ENCODE measurements at places on chromosomes 1 and 21.

DNA sequence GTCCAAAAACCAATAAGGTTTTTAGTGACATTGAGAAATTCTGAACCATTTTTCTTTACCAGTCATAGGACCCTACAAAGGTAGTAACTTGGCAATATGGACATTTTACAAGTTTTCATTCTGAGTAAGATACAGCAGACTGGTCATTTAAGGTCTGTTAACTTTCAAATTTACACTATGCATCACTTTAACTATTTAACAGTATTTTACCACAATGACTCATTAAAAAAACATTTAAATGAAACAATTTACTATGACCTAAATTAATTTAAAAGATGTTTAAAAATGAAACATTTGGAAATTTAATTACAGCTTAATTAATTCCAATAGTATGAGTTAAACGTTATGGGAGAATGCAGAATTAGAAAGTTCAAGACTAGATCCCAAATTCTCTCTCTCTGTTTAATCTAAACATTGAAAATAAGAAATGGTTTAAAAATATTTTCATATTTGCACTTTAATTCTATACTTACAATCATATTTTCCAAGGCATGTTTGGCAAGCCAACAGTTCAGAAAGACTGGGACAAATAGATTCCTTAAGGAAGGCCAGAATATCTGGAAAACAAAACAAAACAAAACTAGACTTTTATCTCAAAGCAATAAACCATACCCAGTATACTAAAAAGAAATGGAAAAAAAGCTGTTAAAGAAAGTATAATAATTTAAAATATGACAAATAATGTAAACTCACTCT, 140.9 kb downstream of the KCNT2 start:
- no peak for DNase-seq

- no peak for DNase-seq
These were observed 30.5 kb upstream of the FASLG start for GRCh38 chr1:172628401-172628800.

DNA sequence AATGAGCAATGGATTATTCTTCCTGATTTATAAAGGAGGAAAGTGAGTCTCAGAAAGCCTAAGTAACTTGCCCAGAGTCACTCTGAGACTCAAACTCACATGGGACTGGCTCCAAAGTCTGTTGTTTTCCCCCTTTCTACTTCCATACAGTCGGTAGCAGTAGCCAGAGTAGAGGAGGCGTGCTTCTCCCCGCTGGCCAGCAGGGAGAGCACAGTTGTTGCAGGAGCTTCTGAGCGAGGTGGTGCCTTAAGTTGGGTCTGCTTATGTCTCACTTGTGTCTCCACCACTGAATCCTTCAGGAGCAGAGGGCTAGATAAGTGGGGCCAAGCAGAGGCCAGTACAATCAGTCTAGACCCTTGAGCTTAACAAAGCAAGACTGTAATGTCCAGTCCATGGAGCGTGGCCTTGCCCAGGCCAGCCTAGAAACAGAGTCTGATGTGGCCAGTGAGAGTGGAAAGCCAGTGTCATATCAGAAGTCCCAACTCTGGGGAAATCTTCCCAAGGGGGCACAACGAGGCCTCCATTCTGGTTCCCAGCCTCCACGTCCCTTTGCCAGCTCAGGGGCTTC, 181.9 kb downstream of the ZSCAN20 start:
- no peak for DNase-seq

DNA sequence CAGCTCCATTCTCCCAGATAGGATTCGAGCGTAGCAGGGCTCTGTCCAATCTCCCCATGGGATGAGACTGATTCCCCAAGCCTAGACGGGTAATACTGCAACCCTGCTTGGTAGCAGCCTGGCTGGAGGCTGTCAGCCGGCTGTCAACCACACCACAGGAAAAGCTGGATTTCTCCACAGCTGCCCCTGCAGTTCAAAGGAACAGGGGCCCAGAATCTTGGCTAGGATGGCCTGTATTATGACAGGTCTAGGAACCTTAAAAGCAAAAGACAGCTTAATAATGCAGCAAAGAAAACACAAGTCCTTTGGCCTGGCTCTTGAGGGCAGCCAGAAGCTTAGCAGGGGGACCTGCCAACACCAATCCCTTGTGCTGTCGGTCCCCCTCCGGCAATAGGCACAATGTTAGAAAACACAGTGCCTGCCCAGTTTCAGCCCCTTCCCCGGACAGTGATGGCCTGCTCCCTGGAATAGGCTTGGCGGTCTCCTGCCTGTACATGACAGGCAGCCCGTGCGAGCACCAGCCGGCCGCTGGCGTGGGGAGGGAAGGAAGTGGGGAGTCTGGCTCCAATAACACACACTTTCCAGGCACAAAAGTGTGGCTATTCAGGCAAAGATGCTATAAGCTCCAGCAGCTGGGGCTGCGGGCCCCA, 90.5 kb downstream of the TRABD2B start:
- no peak for DNase-seq

DNA sequence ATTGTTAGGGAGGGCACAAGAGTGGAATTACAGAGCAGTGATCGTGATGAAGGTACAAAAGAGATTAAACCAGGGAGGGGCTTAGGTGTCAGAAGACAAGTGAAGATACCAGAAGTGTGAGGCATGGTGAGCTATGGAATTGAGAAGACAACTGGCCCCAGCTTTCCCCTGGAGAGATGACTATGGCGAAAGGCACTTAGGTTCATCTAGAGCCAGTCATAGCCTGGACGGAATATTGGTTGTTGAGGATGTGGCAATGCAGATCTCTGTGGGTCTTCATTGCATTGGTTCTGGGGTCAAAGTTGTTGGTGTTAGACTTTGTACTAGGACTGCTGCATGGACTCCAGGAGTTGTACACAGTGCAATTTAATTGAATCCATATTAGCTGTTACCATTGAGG, 115.7 kb downstream of the FASLG start:
- no peak for DNase-seq
